ENCODE measurements at places on chromosomes 16 and 17.

DNA sequence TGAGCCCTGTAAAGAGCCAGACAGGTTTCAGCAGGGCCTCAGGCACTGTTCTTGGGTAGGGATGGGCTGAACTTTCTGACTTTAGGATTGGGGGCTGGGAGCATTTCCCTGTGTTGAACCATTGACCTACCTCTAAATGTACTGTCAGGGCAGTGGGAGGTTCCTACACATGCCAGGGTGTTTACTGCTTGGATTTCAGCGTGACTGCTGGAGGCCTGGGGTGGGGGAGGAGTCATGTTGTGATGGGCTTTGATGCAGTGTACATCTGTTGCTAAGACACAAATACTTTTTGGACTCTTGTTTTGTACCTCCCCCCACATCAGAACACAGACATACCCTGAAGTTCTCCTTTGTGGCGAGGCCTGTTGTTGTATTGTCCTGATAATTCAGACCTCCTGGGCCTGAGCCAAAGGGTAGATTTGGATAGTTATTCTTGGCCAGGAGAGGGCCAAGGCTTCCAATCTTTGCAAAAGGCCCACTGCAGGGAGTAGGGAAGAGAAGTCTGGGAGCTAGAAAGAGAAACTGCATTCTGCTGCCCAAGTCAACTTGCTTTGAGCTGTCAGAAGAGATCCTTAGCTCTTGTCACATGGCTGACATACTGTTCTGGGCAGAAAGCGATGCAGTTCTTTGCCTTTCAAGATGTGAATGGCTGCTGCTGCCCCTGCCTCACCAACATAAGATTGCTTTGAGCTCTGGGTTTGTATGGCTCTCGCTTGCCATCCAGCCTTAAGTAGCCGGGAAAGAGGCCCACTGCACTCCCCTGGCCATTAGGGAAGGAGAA, 3.7 kb downstream of the NFE2L1 start:
- no peak for DNase-seq

DNA sequence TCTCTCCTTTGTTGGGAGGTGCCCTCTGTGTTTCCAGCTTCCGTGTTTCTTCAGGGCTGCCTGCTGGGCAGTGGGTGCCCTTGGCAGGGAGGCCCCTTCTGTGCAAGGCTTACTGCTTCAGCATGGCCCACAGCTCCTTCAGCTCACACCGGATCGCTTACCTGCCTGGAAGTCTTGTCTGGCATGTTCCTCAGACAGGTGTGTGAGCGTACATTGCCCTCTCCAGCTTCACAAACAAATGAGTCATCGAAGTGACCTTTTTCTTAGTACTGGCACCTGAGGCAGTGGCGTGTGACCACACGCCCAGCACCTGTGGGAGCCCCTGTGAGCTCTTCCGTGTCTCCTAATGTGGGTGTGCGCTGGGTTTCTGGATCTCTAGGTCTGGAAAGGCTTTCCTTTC, 3.5 kb downstream of the RAB40C start:
- no peak for DNase-seq

DNA sequence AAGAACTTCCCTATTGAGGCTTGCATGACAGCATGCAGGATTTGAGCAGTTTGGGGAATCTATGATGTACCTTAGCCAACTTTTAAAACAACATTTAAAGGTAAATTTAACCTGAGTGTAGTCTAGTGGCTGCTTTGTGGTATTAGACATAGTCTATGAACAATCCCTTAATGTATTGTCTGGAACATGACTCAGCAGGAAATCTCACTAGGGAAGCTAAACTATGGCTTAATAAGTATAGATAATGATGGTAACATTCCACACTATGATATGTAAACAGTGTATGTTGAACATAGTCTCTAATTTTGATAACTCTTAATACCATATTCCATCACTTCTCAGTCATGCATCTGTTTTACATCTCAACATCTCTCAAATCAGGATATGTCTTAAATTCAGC, 52.1 kb upstream of the SLC12A3 start:
- no peak for DNase-seq

DNA sequence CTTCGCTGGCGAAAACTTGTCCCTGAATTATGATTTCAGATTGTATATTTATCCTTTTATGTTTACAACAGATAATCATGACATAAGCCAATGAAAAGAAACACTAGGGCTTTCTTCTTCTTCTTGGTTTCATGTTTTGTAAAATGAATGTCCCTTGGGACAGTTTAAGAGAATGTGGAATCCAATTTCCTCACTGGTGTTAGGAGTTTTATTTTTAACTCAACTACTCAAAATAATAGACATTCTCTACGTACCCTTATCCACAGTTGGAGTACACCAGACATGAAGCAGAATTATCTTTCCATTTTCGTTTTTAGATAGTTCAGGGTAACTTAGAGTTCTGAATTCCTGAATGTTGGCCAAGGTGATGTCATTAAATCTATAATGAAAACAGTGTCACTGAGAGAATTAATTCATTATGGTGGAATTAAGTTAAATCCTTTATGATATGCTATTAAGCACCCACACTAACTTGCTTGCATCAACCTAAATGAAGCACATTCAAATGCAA, 43.4 kb downstream of the IRX6 start:
- DNase-seq, result no peak

GRCh38 chr16:81485824-81486539, 41.4 kb downstream of the CMIP start:
- DNase-seq, result no peak

DNA sequence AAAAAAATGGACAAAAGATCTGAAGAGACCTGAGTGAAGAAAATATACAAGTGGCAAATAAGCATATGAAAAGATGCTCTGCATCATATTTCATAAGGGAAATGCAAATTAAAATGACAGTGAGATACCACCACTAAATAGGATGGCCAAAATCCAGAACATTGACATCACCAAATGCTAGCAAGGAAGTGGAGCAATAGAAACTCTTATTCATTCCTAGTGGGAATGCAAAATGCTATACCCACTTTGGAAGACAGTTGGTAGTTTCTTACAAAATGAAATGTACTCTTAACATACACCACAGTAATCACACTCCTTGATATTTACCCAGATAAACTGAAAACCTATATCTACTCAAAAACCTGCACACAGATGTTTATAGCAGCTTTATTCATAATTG, 33.6 kb downstream of the DHRS7B start:
- no peak for DNase-seq

DNA sequence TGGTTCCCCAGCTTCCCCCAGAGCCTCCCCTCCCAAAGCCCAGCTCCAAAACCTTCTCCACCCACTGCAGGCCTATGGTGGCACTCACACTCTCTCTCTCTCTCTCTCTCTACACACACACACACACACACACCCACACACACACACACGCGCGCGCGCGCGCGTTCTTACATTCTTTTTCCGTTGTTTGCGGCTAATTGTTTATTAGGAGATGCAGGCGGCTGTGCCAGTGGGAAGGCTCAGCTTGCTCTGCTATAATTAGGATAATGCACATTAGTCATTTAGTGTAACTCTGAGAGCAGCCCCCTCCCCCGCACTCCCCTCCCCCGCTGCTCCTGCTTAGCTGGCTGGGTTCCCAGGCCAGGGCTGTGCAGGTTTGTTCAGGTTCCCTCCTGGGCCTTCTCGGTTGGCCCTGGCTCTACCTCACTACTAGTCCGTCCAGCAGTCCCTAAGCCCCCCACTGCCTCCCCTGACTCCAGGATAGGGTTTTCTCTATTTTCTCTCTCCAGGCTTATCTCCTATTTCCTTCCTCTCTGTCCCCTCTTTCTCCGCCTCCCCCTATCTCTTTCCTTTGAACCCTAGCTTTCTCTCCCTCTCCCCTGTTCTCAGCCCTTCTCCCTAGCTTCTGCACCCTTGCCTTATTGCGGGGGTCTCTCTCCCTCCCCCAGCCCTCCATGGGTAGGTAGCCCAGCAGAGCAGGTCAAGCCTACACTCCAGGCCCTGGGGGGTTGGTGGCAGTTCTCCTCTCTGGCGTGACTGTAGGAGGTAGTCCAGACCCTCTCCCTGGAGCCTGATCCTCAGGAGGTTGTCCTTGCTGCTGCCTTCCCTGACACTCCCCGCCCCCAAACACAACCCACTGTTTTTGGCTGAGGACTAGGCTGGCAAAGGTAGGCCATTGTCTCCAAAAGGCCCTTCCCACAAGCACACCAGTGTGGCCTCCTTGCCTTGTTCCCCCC, 34.0 kb downstream of the TMEM132E start:
- DNase-seq, result peak; percentile 75

- no peak for DNase-seq
These were observed 4.2 kb upstream of the MXRA7 start for GRCh38 chr17:76714822-76715495.

DNA sequence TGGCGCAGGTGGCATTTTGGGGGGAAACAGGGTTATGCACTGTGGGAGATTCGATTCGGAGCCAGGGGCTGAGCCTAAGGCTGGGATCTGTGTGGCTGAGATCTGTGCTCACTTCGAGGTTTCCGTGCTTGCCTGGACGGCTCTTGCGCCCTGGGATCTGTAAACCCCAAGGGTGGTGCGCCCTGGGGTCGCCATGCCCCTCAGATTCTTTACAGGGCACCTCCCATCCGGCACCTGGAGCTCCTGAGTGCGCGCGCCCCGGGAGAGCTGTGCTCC, 377 bp downstream of the SLC13A5 start:
- peak; percentile 22 for DNase-seq

GRCh38 chr17:17994271-17995069, 21.8 kb downstream of the DRC3 start:
- peak; percentile 35 for DNase-seq

DNA sequence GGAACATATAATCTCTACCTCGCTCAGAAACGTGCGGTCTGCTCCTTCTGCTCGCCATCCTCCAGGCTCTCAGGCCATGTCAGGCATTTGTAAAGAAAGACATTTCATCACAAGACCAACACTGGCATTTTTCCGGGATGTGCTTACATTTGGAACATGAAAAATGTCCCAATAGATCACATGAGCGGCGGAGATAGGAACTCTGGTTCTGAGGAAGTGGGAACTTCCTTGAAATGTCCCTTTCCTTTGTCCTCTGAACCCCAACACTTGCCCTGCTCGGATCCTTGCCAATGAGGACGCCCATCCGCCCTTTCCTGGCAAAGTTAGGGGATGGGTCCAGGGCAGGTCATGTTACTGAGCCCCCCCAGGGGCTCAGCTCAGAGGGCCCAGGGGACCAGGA, 130.5 kb downstream of the MAF start:
- no peak for DNase-seq

DNA sequence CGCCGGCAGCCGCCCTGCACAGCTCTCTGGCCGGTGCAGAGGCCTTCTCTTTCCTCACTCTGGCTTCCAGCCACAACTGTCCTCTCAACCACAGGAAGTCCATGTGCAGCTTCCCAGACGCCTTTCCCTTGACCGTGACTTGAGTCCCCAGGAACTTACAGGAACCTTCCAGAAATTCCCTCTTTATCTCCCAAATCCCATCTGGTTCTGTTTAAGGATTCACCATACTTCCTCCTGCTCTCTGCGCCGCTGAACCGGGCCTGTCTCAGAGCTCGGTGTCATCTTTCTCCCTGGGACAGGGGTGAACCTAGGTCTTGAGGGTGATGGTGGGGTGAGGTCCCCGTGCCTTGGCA, 65.2 kb upstream of the ZNF469 start:
- DNase-seq, result no peak

- DNase-seq, result no peak
These were observed 4.4 kb upstream of the ERN1 start for GRCh38 chr17:64134216-64134970.

GRCh38 chr16:82741073-82741615, 114.4 kb downstream of the CDH13 start:
- no peak for DNase-seq

DNA sequence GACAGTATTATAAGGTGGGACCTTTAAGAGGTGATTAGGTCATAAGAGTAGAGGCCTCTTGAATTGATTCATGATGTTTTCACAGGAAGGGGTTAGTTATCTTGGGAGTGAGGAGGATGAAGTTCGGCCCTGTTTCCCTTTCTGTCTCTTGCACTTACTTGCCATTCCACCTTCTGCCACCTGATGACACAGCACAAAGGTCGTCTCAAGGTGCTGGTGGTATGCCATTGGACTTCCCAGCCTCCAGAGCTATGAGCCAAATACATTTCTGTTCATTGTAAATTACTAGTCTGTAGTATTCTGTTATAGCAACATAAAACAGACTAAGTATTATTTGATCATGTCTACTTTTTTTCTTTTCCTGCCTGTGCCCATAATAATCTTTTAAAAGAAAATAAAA, 23.5 kb downstream of the CHD9 start:
- no peak for DNase-seq

- DNase-seq, result no peak
These were observed 1480.2 kb upstream of the GOT2 start for GRCh38 chr16:60214311-60214710.

DNA sequence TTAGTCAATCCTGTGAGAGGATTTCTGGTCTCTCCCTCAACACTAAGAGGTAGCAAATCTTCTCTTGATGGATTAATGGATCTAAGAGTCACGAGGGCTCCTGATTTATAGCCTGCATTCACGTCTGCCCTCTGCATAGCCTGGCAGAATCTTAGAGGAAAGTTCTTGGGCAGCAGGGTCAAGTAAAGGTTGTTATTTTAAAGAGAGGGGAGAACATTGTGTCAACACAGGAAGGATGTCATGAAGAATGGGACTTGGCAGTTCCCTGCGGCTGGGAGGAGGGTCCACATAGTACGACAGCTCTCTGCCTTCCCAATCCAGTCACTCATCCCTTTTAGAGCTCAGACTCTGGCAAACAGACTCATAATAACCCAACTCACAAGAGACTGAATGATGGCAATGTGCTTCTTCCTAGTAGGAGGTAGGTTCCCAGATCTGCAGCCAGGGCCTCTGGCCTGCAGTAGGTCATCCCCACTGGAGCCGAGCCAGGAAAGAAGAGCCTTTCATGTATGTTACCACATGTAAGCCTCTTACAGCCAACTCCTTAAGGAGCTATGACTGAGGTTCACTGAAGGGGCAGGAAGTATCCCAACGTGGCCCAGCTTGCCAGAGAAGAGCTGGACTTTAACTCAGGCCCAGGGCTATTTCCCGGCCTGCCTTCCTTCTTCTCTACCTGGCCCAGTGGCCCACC, 25.4 kb upstream of the RPTOR start:
- DNase-seq, result no peak

DNA sequence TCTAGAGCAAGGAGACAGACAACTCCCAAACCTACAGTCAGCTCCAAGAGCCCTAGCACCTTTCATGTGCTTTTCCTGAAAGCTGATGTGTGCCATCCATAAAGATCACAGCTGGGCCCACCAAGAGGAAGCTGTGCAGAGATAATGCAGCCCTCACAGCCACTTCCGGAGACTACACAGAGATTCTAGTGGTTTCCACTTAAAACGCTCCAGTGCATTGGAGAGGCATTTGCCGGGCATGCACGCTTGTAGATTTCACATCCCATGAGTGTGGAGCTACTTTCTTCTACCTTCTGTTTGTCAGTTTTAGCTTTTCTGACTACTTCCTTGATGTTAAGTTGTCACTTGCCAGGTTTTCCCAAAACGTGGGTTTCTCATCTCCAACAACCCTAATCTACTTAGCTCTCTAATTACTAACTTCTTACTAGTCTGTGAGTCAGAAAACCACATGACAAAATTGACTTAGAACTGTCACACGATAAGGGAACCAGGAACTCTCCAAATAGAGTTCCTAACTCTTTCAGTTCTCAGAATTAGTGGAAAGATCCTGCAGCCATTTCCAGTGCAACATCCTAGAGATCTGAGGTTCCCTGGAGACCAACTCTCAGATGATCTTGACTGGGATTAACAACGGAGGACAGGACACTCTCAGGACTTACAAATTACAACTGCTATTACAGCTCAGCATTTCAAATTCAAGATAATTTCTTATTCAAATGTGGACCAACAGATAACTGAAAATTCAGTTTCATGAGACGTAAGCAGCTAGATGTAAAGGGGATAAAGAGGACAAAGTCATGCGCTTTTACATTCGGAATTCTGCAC, 28.6 kb downstream of the PMP22 start:
- no peak for DNase-seq

All from right kidney (tissue), 9 donors.